Hair follicle dermal papilla cell (primary cell): ENCODE measurements at places on chromosomes 11 and 22. TPM values are rescaled to one million over a fixed set of nuclear protein-coding genes. Genes with fewer than 3 reads are reported as not detected.

RIMBP3B gene
- total RNA-seq, result 0.16 and 0.24 TPM in 2 replicates

WNT11 gene
- total RNA-seq, result 12.9 and 40.7 TPM in 2 replicates

SLC6A5 gene
- total RNA-seq, result not detected in 2 replicates

TSSK2 gene
- not detected in 2 replicates for total RNA-seq

ZBTB16 gene
- 0.16 TPM in 1 of 2 replicates, not detected in the other for total RNA-seq

CCDC81 gene
- 0.49 and 0.73 TPM in 2 replicates for total RNA-seq

NXPE1 gene
- not detected in 2 replicates for total RNA-seq

C22orf23 gene
- 0.24 and 0.65 TPM in 2 replicates for total RNA-seq

UPK3A gene
- total RNA-seq, result not detected in 2 replicates

CARD10 gene
- 11.9 and 17.4 TPM in 2 replicates for total RNA-seq

FIBIN gene
- 172 and 178 TPM in 2 replicates for total RNA-seq

SPON1 gene
- 2.2 and 5.8 TPM in 2 replicates for total RNA-seq

SLC22A8 gene
- total RNA-seq, result not detected in 2 replicates

DGCR2 gene
- total RNA-seq, result 55.7 and 63.8 TPM in 2 replicates

IL18 gene
- total RNA-seq, result 0.16 TPM in 1 of 2 replicates, not detected in the other

MRGPRX3 gene
- total RNA-seq, result not detected in 2 replicates

B4GAT1 gene
- total RNA-seq, result 28.3 and 29.0 TPM in 2 replicates

SLC22A6 gene
- total RNA-seq, result not detected in 2 replicates

PGAP2 gene
- total RNA-seq, result 11.4 and 12.5 TPM in 2 replicates

GRAP2 gene
- total RNA-seq, result not detected in 2 replicates

OLFML1 gene
- total RNA-seq, result 39.2 and 53.5 TPM in 2 replicates
